ENCODE measurements at places on chromosomes 1 and 21.

DNA sequence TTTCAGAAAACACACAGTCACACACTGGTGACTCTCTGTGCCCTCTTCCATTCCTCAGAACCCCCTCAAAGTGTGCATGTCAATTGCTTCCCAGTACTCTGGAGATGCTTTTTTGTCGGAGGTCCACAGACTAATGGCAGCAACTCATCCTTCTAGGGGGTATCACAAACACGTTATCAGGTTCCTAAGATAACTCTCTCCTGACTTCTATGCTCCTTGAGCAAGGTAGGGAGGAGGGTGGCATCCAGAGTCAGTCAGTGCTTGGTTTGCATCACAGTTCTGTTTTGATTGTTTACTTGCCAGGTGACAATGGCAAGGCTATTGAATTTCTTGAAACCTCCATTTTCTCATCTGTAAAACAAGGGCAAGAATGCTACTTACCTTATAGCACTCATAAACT is 39.4 kb upstream of the DYNLT5 start:
- DNase-seq, result no peak

GRCh38 chr1:198287916-198288315 is 131.1 kb downstream of the NEK7 start:
- no peak for DNase-seq

- DNase-seq, result no peak
Observed at GRCh38 chr1:10932088-10932487, 80.4 kb upstream of the TARDBP start.

DNA sequence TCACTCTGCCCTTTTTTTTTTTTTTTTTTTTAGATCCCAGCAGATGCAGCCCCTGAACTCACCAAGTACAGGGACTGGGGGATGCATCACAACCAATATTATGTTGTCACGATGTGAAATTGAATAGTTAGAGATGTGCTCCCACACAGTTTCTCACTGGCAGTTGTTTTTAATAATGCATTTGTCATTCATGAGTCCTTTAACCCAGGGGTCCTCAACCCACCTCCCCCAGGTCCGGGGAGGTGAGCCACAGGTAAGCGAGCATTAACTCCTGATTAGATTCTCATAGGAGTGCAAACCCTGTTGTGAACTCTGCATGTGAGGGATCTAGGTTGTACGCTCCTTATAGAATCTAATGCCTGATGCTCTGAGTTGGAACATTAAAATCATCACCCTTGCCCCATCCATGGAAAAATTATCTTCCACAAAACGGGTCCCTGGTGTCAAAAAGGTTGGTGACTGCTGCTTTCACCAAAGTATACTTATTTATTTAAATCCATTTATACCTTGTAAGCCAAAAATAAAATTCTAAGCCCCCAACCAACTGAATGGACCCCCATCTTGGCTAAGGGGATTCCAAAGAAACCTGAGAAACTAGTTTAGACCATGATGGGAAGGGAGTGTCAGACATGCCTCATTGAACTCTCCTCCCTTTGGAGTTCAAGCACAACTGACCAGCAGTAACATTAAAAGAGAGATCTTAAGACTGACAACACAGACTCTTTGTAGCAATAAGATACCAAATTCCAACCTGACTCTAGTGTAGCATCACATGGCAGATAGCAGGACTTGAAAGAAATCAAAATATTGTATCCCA is 119.3 kb upstream of the ATP1A1 start:
- DNase-seq, result no peak

DNA sequence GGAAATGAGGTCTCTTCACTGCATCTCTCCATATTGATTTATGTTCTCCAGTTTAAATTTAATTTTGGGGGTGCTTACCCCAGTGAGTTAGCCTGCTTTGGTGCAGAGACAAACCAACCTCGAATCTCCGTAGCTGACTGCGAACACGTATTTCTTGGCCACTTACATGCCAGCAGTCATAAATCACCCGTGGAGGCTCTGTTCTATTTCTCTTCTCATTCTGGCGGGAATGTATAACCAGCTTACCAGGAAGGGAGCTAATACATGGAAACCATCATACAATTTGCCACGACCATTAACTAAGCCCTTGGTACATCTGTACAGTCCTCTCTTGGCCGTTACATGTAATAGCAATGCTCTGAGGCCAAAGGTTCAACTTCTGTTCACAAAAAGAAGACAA is 148.0 kb downstream of the PLA2G4A start:
- no peak for DNase-seq

DNA sequence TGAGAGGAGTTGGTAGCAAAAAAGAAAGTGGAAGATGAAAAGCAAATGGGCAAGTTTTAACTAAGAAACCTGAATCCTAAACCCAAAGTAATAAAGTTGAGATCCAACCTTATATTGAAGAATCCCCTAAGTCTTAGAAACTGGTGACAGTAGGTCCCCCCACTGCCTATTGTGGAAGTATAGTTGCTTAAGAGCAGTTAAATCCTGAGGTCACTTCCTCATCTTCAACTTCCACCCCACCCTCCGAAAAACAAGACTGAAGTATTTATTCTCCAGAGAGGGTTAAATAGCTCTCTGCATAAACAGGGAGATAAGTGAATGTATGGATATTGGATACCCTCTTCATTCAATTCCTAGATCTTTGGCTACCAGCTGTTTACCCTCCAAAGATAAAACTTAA is 3.3 kb upstream of the DSTYK start:
- DNase-seq, result no peak

- no peak for DNase-seq
Observed at GRCh38 chr1:170309389-170310013, 163.7 kb downstream of the NTMT2 start.

DNA sequence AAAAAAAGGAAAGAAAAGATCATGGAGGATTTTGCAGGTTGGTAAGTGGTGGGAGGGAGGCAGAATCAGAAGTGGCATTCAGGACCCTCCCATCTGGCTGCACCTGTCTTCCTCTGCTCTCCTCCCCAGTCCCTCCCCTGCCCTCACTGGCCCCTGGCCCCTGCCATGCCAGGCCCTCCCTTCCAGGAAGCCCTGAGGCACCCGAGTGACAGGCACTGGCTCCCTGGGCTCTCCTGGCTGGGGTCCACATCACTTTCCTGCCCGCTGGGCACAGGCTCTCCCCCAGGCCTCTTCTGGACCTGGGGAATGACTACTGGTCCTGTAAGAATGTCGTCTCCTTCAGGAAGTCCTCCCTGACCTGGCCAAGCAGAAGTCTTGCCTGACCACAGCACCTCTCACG is 15.3 kb upstream of the ADARB1 start:
- no peak for DNase-seq

DNA sequence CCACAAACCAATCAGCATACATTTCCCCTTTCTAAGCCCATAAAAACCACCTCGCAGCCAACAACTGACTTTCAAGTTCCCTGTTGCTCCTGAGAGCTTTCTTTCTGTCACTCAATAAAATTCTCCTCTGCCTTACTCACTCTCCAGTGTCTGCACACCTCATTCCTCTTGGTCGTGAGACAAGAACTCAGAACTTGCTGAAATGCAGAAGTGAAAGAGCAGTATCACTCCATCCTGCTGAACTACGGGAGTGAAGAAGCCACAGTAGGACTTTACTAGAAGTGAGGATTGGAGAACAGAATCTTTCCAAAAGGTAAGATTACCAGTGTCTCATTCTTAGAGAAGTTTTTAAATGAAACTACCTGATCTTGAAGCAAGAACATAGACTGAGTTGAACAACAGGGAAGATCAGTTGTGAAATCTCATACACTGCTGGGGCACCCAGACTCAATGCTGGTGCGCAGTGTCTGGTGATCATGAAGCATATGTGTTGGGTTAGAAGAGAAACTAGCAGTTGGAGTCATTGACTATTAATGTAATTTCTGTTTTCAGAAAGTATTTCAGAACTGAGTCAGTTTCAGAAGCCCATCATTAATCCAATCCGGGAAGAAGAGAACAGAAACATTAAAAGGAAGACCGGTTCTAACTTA is 726.9 kb upstream of the TMPRSS15 start:
- no peak for DNase-seq

DNA sequence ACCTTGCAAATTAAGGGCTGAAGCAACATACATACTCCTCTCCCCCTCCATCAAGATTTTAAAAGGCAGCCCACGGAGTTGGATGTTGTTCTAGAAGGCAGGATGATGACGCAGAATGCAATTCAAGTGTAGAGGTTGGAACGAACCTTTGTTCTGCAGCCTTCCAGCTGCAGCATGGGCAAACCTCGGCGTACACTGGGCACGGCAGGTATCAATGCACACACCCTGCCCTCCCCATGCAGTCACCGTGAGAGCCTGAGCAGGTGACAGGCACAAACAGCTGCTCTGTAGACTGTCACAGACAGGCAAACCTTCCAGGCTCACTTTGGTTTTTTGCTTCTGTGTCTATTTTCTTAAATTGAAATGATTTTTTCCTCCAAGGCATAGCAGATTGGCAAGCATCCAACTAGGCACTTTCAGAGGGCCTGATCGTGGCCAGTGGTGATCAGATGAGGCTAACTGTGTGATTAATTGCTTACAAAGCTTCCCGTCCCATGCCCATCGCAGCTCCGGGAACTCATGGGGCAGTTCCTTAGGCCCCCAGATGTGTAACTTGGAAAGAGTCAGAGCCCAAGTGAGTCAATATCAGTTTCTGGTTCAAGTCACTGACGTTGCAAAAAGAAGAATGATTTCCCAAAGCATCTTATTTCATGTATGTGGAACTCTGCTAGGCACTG is 82.3 kb downstream of the ITPKB start:
- DNase-seq, result no peak

- DNase-seq, result no peak
Observed at GRCh38 chr1:218991089-218991488, 182.6 kb upstream of the LYPLAL1 start.

- DNase-seq, result no peak
Observed at GRCh38 chr1:109314795-109315194, 8.0 kb upstream of the MYBPHL start.

DNA sequence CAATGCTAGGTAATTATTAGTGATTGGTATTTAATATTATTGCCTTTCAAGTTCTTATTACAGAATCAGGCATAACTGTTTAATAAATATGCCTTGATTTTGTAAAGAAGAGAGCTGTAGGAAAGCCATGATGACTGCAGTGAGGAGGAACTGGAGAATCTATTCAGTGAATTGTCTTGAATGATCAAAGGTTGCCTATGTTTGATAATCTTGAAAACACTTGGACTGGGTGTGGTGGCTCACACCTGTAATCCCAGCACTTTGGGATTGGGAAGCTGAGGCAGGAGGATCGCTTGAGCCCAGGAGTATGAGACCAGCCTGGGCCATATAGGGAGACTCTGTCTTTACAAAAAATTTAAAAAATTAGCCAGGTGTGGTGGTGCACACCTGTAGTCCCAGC is 42.4 kb downstream of the FMN2 start:
- DNase-seq, result no peak

GRCh38 chr1:63403386-63403785 is 36.0 kb downstream of the ALG6 start:
- DNase-seq, result no peak

DNA sequence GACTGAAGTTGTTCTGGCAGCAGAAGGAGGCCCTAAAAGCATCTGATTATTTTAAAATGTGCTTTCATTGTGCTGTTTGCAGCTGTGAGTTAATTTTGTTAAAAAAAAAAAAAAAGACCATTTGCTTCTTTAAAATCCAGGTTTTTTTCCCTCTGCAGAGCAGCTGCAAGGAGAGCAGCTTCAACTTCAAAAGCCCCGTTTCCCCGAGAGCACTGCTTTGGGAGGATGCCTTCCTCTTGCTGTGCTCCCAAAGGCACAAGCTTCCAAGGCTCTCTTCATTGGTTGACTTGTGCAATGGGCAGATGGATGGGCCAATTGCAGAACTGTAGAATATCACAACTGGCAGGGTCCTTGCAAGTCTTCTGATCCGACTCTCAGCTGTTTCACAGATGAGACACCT is 459.2 kb upstream of the PKN2 start:
- no peak for DNase-seq

- DNase-seq, result no peak
Observed at GRCh38 chr1:115976062-115976920, at the start of gene SLC22A15. TSS of gene SLC22A15 (plus strand) at chr1:115976513. CDS start at chr1:115976628, 115 bp downstream.

- DNase-seq, result no peak
Observed at GRCh38 chr1:156433602-156434001, 64.6 kb downstream of the RHBG start.

GRCh38 chr21:20721151-20721550 is 277.1 kb upstream of the NCAM2 start:
- DNase-seq, result no peak

DNA sequence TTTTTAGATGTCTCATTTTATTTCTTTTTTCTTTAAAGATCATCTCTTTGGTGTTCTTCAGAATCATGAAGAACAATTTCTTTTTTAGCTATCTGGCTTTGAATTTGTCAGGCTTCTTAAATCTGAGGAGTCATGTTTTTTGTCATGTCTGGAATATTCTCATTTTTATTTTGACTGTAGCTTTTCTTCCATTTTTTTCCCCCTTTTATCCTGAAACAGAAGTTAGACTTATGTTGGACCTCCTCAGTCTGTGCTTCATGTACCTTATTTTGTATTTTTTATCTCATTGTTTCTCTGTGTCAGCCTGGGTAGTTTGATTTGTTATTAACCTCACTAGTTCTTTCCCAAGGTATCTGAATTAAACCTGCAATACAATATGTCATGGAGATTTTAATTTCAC is 319.2 kb upstream of the ADGRL4 start:
- no peak for DNase-seq

DNA sequence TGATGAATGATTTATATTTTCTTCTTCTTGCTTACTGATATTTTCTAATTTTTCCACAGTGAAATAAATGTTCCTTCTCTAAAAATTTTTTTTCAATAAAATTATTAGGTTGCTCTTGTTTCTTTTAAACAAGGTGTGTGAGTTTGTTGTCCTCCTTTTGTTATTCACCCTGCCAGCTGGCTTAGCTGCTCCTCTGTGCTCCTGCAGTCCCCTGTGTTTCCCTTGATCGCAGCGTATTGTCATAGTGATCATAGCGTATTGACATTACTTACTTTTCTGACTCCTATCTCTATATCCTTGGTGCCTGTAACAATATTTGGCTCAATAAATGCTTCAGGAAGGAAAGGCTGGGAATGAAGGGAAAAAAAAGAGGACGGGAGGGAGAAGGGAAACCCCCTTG is 24.9 kb upstream of the PODN start:
- DNase-seq, result no peak

GRCh38 chr21:21929789-21930188 is 931.6 kb downstream of the NCAM2 start:
- DNase-seq, result no peak

All from cortex of kidney (tissue), 1 donor.